ENCODE measurements at places on chromosomes 16 and 17.

- DNase-seq: no peak
Observed at GRCh38 chr16:3486506-3487215, 8.6 kb downstream of the C16orf90 start.

DNA sequence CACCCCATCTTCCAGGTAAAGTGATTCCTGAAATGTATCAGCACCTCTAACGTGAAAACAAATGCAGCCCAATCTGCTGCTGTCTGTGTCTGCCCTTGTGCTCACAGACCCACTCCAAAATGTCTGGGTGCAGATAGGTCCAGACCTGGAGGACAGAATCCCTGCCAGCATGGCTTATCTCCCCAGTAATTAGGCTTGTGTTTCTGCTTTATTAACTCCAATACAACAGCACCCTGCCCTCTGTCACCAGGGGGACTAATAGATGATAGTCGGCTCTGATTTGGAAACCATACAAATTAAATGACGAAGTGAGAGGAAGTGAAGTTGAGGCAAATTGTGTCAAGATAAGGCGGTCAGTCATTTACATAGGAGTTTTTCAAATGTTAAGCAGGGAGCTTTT is 608.3 kb upstream of the SALL1 start:
- DNase-seq: no peak

- no peak for DNase-seq
Observed at GRCh38 chr17:13363771-13364170, 238.0 kb downstream of the HS3ST3A1 start.

GRCh38 chr16:12649356-12649755 is 154.3 kb downstream of the CPPED1 start:
- DNase-seq: no peak

- peak; percentile 89 for DNase-seq
Observed at GRCh38 chr16:66406534-66407221, 20.4 kb upstream of the BEAN1 start.

- DNase-seq: no peak
Observed at GRCh38 chr16:17204206-17204605, 266.6 kb downstream of the XYLT1 start.

- no peak for DNase-seq
Observed at GRCh38 chr17:47792979-47793378, 28.6 kb downstream of the OSBPL7 start.

GRCh38 chr17:45402916-45403315 is 29.8 kb downstream of the ARHGAP27 start:
- DNase-seq: no peak
